GM12878 (cell line): ENCODE measurements at places on chromosomes 3 and 15. TPM values are rescaled to one million over a fixed set of nuclear protein-coding genes. Genes with fewer than 3 reads are reported as not detected.

EIF1B gene
- 35.7 and 38.9 TPM in 2 replicates for total RNA-seq

PLA2G4D gene
- not detected in 2 replicates for total RNA-seq

GPR87 gene
- not detected in 2 replicates for total RNA-seq

ROBO2 gene
- total RNA-seq = 1.5 TPM in 2 replicates

GXYLT2 gene
- total RNA-seq = 1.5 and 1.7 TPM in 2 replicates

SEMA5B gene
- total RNA-seq = not detected in 2 replicates

DNA sequence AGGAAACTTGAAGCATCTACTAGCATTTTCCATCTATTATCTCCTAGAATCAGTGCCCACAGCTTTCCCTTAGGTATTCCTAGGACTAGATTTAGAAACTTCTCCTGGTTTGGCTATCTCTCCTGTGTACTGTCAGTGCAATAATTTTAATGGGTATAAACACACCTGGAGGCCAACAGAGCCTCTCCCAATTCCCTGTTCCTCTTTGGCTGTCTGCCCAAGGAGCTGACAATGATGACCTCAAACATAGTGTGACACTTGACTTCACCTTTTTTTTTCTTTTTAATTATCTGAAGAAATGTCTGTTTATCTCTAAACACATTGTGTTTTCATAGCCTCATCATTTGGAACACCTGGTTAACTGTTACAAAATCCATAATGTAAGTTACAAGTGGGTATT is 754.5 kb upstream of the ALCAM start:
- DNase-seq = no peak
- H3K4me3 ChIP-seq = no peak overlapping the region

DNA sequence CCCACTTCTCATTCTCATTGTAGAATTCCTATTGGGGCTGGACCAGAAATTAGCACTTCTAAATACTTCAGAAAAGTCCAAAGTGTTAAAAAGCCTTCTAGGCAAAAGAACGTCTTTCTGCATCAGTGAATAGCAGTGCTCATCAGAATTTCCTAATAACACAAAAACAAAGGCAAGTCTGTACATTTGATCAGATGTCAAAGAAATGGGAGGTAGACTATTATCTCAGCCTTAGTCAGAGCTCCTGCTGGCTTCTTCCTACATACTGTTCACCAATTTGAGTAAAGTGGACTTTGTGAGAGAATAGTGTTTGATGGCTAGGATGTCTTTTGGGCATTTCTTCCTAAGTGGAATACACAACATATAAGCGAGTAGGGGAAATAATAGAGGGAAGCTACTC is 48.7 kb downstream of the FOXB1 start:
- H3K36me3 ChIP-seq = no peaks in the 10 kb centered on the region
- H3K27ac ChIP-seq = no peak overlapping the region
